AG09319 (cell line): ENCODE measurements at places on chromosomes 5 and 9.

DNA sequence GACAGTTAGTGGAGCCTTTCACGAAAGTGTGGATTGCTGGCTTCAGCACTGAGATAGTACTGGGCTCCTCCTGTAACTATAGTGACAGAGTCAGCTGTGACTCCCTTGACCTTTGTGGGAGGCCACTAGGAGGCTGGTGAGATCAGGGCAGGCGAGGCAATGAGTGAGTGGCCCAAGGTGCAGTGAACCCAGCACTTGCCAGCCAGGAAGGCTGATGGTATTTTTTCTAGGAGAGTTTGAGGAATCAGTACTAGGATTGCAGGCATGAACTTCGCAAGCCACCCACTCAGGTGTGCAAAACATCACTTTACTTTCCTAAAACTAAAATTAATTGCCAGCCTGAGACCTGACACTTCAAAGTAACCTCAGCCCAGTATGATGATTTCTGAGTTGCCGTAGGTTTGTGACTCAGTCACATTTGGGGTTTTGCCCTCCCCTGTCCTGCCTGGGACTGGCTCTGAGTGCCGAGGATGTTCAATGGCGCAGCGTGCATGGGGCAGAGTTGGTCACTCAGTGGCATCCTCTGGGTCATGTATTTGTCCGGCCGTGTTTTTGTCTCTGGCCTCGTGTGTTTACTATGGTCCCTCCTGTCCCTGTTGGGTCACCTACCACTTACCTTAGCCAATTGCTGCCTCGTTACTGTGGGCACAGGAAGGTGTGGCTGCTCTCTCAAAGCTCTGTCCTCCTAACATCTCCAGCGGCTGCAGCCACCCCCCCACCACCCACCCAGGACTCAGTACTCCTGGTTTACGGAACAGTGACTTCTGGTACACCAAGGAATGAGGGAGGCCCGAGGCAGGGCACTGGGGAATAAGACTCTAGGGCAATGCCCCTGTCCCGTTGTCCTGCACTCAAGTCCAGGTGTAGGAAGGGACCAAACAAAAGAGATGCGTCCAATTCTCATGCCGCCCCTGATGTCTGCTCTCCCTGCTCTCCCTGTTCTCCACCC lies 67.2 kb downstream of the IL31RA start:
- no peak for DNase-seq

- DNase-seq: no peak
These were observed 66.7 kb upstream of the PHF24 start for GRCh38 chr9:34891386-34891785.

- no peak for DNase-seq
These were observed 39.9 kb upstream of the GRIN3A start for GRCh38 chr9:101778332-101778731.

DNA sequence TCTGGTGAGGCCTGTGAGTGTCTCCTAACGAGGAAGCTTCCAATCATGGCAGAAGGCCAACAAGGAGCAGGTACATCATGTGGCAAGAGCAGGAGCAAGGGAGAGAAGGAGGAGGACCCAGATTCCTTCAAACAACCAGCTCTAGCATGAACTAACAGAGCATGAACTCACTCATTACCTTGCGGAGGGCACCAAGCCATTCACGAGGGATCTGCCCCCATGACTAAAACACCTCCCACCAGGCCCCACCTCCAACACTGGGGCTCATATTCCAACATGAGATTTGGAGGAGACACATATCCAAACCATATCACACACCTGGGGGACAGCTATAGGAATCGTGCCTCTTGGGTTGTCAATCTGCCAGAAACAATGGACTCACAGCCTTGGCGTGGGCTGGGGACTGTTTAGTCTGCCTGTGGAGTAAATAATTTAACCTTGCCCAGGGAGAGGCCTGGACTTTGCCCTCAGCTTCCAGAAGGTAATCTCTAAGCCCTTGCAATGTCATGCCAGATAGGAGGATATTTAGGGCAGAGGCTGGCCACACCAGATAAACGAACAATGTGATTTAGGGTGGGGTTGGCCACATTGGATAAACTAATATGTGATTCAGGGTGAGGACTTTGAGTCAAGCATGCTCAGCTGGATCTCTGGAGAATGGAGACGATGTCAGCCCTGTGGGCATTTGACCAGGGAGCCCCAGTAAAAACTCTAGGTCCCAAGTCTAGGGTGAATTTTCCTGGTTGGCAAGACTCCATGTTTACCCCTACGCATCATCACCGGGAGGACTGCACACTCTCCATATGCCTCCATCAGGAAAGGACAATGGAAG lies 13.6 kb upstream of the VDAC1 start:
- DNase-seq: no peak

- DNase-seq: no peak
These were observed 15.6 kb upstream of the CD74 start for GRCh38 chr5:150428106-150428876.

DNA sequence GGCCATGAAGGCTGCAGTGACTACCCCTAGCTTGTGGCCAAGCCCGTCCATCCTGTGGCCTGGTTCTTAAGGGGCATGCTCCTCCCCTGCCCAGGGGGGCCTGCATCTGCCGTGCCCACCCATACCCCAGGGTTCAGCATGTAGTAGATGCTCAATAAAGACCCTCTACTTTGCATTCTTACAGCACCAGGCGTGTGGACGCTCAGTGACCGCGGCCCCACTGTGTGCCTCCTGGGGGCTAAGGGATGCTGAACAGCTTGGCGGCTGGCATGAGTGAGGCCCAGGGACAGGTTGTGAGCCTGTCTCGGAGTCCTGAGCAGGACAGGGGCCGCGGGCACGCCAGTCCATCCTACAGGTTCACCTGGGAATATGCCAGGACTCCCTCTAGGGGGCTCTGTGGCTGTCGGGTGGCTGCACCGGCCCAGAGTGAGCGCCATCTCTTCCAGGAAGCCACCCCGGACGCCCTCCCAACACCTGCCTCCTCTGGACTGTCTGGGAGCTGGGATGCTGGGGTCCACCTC lies 9.1 kb downstream of the NOTCH1 start:
- DNase-seq: no peak

GRCh38 chr5:176819476-176819875 lies 9.1 kb downstream of the UNC5A start:
- no peak for DNase-seq

GRCh38 chr5:168350315-168350714 lies 58.9 kb downstream of the WWC1 start:
- DNase-seq: no peak

GRCh38 chr5:73529081-73529480 lies 30.8 kb downstream of the BTF3 start:
- DNase-seq: no peak

GRCh38 chr9:134408389-134408788 lies 82.1 kb downstream of the RXRA start:
- no peak for DNase-seq

GRCh38 chr9:75146229-75146628 lies 57.9 kb downstream of the OSTF1 start:
- no peak for DNase-seq

- DNase-seq: no peak
These were observed 48.1 kb downstream of the OTULIN start for GRCh38 chr5:14712666-14713065.

DNA sequence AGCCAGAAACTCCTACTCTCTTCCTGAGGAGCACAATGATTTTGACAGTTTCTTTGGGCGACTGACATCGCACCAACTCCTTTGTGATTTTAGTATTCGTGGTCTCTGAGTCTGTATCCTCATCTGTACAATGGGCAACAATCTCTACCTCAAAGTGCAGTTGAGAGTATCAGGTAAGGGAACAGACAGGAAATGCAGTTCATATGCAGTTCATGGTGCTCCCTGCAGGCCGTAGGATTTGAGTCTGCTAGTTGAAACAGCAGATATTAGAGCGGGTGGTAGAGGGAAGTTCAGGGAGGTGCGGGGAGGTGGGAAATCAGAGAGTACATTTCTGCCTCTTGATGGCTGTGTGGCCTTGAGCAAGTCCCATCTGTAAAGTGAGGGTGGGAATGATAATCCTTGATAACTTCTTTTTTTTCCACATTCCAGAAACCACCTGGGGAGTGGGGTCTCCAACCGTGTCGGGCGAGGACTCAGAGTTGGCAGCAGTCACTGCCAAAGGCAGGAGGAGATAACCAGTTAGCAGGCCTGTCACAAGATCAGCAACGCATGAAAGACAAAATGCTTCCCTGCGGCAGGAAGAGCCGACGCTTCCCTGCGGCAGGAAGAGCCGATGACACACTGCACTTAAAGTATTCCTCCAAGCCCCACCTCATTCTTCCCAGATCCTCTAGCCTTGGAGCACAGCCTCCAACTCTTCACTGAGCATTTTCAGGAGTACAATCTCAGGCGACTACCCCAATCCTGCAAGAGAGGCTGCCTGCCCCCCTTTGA lies 6.0 kb upstream of the NEK6 start:
- DNase-seq: no peak

- DNase-seq: no peak
These were observed 110.9 kb downstream of the MACIR start for GRCh38 chr5:103369125-103370120.

GRCh38 chr9:126152622-126153362 lies 173.8 kb upstream of the MVB12B start:
- DNase-seq: no peak

DNA sequence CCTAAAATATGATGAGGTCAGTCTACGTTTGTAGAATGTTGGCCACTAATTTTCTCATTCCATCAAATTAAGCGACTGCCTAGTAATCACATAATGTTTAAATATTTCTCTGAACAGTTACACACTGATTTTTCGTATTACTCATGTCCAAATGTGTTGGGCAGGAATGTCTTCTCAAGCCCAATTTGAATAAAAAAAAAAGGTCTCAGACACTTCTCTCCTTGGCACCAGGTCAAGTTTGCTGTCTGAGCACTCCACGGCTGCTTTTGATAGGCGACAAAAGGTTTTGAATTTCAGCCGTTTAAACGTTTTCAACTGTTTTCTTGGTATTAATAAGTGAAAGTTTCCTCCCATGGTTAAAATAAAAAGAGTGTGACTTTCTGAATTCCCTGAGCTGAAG lies 542.1 kb downstream of the IRX1 start:
- DNase-seq: no peak

- no peak for DNase-seq
These were observed 166.0 kb downstream of the ADAMTS12 start for GRCh38 chr5:33725806-33726205.

GRCh38 chr5:62007457-62007856 lies 298.5 kb upstream of the KIF2A start:
- no peak for DNase-seq

- DNase-seq: no peak
These were observed 110.9 kb upstream of the PRLR start for GRCh38 chr5:35341189-35341588.

GRCh38 chr9:108274971-108275370 lies 580.8 kb downstream of the ACTL7B start:
- DNase-seq: no peak

- DNase-seq: no peak
These were observed 167.5 kb downstream of the HACD4 start for GRCh38 chr9:20863945-20864344.

DNA sequence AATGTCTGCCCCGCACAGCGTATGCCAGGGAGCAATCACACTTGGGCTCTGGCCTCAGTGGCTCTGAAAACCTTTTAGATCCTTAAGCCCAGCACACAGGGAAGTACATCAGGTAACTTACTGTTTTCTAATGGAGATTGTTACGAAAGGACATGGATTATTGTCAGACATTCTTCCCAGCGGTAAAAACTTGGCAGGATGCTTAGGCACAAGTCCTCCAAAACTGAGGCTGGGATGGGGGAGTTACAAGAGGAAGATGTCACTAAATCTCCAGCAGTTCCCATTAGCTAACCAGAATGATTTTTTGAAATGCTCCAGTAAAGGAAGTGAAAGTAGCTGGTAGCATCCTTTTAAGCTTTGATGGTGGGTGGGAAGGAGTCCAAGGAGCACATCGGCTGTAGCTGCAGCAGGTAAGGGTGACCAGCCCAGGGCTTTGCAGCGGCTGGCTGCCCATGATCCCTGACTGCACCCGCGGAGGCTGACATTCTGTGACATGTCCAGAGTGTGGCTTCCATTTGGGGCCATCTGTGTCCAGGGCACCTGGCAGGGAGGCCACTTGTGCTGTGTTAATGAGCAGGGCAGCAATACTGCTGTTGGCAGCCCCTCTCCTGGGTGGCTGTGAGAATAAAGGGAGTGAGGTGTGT lies 165.8 kb downstream of the GADD45G start:
- DNase-seq: no peak

GRCh38 chr5:113292462-113292861 lies 142.3 kb downstream of the TSSK1B start:
- no peak for DNase-seq

DNA sequence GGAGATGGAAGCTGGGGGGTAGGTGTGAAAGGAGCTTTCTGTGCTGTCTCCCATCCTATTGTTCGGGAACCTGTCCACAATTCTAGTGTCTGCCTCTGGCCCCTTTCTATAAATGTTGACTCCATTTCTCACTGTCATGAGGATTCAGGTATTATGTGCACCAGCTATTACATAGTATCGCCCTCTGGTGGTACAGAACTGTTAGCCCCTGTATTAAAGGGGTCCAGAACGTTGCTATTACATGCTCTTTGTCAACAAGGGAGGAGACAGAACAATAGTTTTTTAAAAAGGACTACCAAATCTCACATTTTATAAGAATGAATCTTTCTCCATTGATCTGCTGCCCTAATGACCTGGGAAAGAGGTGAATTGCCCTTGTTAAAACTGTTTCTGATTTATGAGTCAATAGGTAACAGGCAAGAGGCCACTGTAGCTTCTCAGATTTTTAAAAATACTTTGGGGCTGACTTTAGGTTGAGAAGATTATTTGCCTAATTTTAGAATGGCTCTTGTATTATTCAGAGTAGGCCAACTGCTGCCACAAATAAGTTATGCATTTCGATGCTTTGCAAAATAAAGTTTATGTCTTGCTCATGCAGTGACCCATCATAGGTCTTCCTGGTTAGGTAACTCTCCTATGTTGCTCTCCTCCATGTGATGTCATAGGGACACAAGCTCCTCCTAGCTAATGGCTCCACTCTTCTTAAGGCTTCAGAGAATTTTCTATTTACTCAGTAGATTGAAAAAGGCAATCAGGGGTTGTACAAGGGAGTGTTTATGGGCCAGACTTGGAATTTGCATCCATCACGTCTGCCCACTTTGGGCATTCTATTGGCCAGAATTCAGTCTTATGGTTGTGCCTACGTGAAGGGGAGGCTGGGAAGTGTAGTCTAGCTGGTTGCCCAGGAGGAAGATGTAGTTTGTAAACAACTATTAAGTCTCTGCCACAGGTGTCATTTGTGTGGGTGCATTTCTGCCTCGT lies 20.8 kb downstream of the DCANP1 start:
- DNase-seq: no peak

DNA sequence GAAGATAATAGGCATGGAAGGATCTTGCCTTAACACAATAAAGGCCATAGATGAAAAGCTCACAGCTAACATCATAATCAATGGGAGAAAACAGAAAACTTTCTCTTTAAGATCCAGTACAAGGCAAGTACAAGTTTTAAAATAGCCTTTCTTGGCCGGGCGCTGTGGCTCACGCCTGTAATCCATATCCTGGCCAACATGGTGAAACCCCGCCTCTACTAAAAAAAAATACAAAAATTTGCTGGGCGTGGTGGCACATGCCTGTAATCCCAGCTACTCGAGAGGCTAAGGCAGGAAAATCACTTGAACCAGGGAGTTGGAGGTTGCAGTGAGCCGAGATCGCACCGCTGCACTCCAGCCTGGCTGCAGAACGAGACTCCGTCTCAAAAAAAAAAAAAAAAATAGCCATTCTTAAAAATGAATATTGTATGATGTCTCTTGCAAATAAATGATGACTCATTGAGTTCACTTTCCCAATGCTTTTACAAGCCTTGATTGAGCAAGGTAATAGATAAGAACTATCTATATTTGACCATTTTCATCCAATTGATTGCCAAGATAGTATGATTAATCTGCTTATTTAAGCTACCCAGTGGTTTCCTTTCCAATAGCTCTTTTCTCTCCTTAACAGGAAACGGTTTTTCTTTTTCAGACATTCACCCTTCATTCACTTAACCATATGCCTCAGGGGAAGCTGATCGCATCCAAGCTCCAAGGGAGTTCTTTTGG lies 15.8 kb downstream of the CCDC152 start:
- no peak for DNase-seq
